ENCODE measurements at places on chromosomes 1 and 21.

DNA sequence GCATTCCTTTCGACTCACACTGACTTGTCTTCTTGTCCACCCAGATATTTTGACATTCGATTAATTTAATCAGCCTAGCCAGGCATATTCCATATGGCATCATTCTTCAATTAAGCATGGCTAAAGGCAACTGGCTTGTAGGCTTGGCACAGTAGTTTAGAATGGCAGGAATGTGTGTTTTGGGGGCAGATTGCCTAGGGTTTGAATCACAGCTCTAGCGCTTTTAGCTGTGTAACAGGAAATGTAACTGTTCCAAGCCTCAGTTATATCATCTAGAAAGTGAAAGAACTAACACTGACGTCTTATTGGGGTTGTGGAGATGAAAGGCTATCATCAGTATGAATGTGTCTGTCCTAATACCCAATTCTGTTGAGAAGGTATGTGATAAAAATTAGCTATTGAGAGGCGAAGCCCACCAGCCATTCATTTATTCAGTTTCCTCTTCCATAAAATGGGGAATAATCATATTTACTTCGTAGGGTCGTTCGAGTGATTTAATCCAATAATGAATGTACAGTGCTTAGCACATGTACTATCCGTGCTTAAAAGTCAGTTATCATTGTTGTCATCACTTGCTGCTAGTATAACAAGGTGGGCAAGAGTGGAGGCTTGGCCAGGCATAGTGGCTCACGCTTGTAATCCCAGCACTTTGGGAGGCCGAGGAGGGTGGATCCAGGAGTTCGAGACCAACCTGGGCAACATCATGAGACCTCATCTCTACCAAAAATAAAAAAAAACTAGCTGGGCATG, 41.6 kb upstream of the GRHL3 start:
- DNase-seq = no peak

- no peak for DNase-seq
These were observed 115.2 kb upstream of the SNX7 start for GRCh38 chr1:98546319-98546718.

DNA sequence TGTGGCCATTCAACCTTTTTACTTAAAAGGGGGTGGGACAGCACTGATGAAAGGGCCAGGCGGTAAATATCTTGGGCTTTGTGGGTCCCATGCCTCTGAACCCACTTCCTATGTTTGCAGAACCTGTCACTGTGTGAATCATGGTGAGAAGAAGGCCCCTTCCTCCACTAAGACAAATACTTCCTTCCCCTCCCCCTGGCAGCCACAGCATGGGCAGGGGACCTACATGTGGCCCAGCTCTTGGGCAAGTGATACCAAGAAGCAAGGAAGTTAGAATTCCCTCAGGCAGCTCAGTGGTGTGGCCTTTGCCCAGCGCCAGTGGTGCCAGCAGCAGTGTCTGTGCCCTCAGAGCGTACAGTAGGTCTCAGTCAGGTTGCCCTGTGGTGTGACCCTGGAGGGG, 168.6 kb downstream of the TRIM33 start:
- no peak for DNase-seq

- DNase-seq = no peak
These were observed 686 bp downstream of the ARF1 start for GRCh38 chr1:228082918-228083870.

GRCh38 chr1:67651031-67651430, 34.0 kb upstream of the GADD45A start:
- DNase-seq = no peak

DNA sequence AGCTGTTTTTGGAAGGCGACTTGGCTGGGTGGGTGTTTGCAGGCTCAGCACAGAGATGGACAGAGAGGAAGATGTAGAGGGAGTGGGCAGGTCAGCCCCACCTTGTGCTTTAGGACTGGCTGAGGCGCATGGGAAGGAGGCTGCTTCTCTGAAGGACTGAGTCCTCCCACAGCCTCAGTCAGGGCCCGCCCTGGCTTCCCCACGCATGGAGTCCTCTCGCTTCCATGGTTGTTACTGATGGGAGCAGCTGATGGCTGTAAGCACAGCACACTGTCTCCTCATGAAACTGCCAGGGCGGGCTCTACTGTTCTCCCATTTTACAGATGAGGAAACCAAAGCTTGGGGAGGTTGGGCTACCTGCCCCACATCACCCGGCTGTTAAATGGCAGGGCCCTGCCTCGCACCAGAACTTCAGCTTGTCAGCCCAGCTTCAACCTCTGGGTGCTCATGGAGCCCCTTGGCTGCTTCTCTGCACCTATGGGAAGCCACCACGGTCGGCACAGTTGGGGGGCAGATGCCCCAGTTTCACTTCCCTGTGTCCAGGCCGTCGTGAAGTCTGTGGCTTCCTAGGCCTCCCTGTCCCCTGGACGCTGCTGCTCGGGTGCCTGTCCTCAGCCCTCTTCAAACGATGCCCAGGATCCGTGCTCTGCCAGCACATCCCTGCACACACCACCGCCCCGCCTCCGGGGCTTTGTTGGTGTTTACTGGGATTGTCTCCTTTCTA, 2.4 kb downstream of the TMEM201 start:
- DNase-seq = no peak

- peak; percentile 3 for DNase-seq
These were observed 151.7 kb downstream of the PCP4 start for GRCh38 chr21:40018871-40019475.

DNA sequence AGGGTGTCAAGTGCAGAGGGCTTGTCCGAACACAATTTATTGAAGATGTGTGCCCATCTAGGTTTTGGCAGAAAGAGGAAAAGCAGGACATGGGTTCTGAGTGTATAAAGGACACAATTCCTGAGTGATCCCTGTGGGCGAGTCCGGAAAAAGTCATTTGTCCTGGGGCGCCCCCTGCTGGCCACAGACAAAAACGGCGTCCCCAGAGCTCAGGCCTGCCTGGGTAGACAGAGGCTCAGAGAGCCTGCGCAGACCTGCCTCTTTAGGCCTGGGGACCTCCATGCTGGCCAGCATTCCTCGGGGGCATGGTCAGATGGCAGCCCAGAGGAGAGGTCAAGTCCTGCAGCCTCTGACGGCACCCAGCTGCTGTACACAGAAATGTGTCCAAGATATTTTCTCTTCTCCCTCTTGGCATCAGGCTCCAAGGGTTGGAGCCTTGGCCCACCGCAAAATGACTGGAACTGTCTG, 65.5 kb upstream of the LRP8 start:
- DNase-seq = peak; percentile 9

DNA sequence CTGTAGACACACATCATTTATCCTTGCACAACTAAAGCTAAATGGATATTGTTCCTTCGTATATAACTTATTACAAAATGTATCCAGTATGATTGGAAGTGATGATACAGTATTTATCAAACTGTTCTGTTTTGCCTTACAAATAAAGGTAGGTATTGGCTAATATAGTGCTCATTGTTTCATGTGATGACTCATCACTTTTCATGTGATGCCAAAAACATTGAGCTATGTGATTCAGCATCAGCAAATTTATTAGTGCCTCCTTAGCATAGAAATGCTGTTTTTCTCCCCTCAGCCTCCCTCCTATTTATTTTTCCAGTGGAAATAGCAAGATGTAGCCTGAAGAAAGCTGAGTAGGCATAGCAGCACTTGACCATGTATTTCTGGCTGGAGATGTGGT, 228.6 kb upstream of the LYPLAL1 start:
- no peak for DNase-seq

DNA sequence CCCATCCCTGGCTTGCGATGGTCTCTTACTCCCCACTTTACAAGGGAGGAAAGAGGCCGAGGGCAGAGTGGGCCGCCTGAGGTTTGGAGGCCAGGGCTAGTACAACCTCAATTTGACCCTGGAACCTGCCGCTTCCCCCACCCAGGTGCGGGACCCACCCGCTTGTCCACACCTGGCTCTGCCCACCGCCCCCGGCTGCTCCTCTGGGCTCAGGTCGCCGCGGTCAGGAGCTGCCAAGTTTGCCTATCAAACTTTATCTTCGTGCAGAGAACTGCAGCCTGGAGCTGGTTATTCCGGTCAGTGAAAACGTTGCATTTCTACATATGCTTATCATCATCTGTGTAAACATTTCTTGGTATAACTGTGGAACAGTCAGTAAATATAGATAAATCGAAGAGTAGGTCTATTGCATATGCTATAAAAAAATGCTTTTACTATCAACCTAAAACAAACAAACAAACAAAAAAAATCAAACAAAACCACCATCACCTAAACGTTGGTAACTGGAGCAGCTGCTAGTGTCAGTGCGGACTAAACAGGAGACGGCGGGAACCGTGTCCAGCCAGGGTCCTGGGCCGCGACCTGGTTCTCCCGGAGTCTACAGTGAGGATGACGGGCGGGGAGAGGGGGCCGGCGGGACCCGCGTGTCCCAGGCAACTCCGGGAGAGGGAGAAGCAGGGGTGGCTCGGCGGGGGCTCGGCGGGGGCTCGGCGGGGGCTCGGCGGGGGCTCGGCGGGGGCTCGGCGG, 906 bp upstream of the ADARB1 start:
- DNase-seq = peak; percentile 7

GRCh38 chr1:9186082-9186859, 48.3 kb upstream of the H6PD start:
- no peak for DNase-seq
